ENCODE measurements at places on chromosomes 7 and 10.

DNA sequence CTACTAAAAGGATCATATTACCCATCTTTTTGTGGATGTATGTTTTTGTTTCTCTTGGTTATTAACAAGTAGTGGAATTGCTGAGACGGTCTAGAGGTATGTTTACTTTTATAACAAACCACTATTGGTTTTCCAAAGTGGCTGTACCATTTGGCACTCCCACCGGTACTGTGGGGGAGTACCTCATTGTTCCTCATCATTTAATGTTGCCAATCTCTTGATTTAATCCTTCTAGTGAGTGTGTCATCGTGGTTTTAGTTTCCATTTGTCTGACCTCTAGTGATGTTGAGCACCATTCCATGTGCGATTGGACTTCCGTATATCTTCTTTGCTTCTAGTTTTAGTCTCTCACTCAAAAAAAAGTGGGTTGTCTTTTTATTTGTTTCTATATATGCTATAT lies 50.4 kb downstream of the RBM33 start:
- DNase-seq: no peak

DNA sequence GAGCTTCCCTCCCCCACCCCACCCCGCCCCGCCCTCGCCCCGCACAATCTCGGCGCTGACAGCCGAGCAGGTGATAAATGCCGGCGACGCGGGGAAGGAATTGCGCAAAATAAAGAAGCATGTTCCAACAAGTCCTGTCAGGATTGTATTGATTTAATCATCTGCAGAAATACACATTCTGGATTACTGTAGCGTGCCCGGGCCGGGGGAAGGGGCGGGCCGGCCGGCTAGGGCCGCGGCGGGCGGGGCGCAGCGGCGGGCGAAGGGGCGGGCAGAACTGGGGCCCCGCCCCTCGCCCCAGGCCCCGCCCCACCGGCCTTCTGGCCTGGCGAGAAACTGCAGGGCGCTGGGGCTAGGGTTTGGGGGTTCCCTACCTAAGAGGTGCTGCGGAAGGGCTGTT lies 88.9 kb upstream of the PAX2 start:
- DNase-seq: no peak

DNA sequence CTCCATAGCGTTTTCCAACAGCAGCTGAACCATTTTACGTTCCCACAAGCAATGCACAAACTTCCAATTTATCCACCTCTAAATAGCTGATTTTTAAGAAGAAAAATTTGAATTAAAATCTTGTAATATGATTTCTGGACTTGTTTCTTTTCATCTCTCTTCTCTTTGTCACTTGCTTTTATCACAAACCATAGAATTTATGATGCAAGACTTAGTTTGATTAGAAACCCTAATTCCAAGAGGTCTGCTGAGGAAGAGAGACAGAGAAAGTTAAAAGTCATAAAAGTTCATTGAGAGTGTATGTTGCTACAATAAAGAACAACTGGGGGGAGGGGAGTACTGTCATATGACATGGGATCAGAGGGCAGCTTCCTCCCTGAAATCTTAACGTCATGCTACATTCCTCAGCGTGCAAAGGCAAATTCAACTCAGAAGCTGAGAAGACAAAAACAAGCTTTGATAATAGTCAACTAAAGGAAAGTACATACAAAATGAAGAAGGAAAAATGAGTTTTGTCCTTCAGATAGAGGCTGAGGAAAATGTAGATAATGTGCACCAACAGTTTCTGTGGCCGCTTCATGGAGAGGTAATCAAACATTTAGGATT lies 18.4 kb upstream of the CUBN start:
- DNase-seq: no peak

DNA sequence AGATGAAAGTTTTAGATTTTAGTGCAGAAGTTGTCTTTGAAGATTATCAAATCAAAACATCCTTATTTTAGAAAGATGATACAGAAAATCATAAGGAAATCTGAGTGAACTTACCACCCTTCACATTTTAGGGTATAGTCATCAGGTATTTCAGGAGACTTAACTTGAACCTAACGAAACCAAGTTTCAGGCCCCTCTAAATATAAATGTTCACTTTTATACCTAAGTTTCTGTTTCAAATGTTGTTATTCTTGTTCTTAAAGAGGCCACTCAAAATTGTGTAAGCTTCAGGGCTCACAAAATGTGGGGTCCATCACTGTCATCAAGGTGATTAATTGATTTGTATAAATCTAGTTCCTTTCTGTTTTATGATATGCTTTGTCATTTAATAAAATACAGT lies 216.2 kb downstream of the KIAA1217 start:
- no peak for DNase-seq

GRCh38 chr10:77943121-77943901 lies 16.8 kb upstream of the DLG5 start:
- DNase-seq: no peak

- no peak for DNase-seq
Observed at GRCh38 chr10:95229724-95230627, 35.9 kb downstream of the ACSM6 start.

GRCh38 chr7:155684543-155684942 lies 40.1 kb downstream of the RBM33 start:
- DNase-seq: no peak

DNA sequence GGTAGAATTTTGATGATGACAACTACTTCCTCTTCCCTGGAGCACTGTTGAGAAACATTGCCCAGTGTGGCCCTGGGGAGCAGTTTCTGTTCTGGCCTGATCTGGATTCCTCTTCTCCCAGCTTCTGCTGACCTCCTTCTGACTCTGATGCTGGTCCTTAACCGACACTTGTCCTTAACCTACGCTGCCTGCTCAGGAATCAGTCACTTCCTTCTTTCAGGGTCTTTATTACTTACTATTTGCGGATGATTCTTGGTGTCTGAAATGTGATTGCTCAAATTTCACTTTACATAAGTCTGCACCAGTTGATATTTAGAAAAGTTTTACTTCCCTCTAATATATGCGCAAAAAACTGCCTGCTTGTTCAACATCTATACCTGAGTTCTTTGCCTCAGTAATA lies 164.1 kb downstream of the PTEN start:
- no peak for DNase-seq

DNA sequence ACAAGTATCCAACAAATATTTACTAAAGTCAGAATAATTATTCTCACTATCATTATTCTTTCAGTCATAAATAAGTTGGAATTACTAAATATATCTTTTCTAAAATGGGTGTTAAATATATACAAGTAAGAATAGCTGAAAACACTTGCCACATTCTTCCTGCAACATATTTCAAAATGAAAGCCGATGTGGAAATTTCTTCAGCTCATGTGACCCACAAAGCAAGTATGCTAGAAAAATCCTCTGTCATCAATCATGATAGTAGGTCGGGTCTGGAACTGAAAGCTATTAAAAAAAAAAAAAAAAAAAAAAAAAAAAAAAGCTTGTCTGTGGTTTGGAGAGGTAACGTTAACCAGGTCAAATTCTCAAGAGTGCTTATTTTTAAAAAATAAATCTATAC lies 344.7 kb downstream of the NEBL start:
- DNase-seq: no peak

- no peak for DNase-seq
Observed at GRCh38 chr10:121262774-121263430, 335.3 kb downstream of the FGFR2 start.

GRCh38 chr7:12647364-12648219 lies 39.8 kb upstream of the ARL4A start:
- no peak for DNase-seq

- no peak for DNase-seq
Observed at GRCh38 chr10:86345859-86346798, 20.5 kb downstream of the GRID1 start.

GRCh38 chr10:86647773-86648703 lies 6.3 kb upstream of the OPN4 start:
- DNase-seq: no peak

DNA sequence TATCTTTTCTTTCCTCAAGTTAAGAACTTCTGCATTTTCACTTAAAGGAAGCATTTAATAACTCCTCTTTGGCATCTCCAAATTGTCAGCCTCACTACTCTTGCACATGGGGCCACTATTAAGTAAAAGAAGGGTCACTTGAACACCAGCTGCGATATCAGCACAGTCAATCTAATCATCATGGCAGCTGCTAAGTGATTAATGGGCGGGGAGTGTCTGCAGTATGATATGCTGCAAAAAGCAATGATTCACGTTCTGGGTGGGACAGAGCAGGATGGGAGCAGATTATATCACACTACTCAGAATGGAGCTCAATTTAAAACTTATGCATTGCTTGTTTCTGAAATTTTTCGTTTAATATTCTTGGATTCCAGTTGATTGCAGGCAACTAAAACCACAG lies 447.4 kb upstream of the PFKP start:
- DNase-seq: no peak

DNA sequence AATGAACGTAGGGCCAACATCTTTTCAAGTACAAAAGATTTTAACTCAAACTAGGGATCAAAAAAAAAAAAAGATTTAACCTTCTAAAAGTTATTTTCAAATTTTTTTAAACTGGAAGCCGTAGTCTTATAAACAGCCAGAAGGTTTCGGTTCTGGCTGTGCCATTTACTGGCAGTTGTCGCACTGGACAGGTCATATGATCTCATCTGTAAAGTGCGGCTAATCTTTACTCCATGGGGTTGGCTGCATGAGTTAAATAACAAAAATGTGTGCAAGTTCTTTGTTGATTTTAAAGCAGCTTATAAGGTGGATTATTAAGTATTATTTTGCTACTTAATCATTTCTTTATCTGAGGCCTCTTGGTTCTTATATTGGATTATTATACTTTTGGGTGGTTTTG lies 36.6 kb downstream of the TRUB1 start:
- no peak for DNase-seq

- DNase-seq: no peak
Observed at GRCh38 chr10:77104459-77104980, 533.1 kb downstream of the KCNMA1 start.

GRCh38 chr10:102648269-102648888 lies 4.1 kb downstream of the TRIM8 start:
- no peak for DNase-seq

- DNase-seq: no peak
Observed at GRCh38 chr10:63883861-63884260, 362.7 kb downstream of the REEP3 start.

- DNase-seq: no peak
Observed at GRCh38 chr10:352476-353235, 217.4 kb downstream of the ZMYND11 start.

- DNase-seq: no peak
Observed at GRCh38 chr7:155584763-155585531, 38.6 kb upstream of the CNPY1 start.

GRCh38 chr7:112282476-112283188 lies 76.1 kb downstream of the ZNF277 start:
- no peak for DNase-seq

- DNase-seq: no peak
Observed at GRCh38 chr7:36490419-36490830, 100.8 kb downstream of the ANLN start.

- no peak for DNase-seq
Observed at GRCh38 chr7:132065193-132065988, 509.0 kb upstream of the PODXL start.

DNA sequence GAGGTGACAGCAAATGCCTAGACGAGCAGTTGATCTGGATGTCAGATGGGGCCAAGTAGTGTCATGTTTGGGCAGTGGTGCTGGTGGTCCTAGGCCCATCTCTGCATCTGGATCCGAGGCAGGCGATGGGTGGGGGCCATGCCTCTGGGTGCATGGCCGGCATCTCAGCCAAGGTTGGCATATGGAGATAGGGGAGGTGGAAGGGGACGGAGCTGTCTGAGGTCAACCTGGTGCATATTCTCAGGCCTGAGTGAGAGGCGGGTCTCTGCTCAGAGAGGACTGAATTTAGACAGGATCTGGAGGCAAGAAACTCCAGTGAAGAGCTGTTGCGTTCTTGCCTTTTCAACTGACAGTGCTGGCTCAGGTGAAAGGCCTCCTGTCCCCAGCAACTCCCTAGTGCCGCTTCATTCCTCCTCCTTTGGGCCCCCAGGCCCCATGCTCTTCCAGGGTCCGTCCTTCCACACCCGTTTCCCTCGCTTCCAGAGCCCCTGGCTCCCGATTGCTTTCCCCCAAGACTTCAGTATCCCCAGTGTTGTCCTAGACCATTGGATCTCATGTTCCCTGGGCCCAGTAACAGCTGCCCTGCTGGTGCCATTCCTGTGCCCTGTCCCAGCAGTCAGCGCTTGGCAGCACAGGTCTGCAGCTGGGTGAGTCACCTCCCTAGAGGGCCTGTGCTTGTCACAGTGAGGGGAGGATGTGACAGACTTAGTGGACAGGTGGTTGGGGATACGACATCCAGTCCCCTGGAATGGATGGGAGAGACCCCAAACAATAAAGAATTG lies 32.6 kb downstream of the GBX1 start:
- no peak for DNase-seq

DNA sequence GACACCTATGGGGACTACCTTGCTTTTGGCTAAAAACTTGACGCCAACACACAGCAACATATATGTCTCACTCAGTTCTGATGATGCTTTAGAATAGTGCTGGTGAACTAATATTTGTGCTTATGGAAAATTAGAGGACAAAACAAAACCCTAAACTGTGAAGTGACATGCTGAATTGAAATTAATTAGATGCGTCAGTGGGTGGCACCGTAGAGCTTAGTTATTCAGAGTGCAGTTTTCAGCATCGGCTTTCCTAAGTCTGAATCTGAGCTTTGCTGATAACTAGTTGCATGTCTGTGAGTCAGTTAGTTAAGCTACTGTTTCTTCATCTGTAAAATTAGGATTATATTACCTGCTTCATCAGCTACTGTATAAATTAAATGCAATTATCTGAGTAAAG lies 245.0 kb upstream of the SORCS1 start:
- DNase-seq: no peak

- DNase-seq: no peak
Observed at GRCh38 chr10:107656932-107657331, 492.4 kb upstream of the SORCS1 start.

DNA sequence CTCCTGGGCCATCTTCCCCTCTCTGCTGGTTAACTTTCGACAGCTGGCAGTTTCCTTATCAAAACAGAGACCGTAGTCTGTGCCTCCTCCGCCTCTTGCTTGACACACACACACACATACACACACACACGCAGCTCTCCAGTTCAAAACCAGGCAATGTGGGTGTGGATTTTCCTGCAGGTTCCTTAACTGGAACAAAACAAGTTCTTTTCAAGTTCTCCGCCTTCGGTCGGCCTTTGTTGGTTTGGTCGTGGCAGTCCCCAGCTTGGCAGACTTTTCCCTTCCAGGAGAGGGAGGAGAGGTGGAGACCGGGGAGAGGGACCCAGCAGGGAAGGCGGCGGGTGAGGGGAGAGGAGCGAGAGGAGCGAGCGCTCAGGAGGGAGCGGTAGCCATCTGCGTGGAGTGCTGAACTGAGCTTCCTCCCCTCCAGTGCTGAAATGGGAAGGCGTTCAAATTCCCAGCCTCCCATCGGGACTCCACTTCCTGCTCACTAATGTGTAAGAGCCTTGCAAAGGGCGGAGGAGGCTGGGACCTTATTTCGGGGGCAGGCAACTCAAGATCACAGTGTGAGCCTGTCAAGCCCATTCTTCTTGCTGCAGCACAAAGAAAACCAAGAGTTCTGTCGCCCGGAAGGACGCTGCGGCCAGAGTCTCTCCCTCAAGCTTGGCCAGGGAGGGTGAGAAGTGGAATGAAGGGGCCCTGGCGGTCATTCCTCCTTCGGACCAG lies 120.6 kb downstream of the PRPF18 start:
- no peak for DNase-seq
